ENCODE measurements at places on chromosomes 11 and 22. TPM values are rescaled to one million over a fixed set of nuclear protein-coding genes. Genes with fewer than 3 reads are reported as not detected.

GRCh38 chr11:74925281-74925680 is 23.6 kb downstream of the XRRA1 start:
- DNase-seq, result no peak

GRCh38 chr11:107821199-107821927 is 37.2 kb downstream of the SLC35F2 start:
- DNase-seq, result no peak

TRIM29 gene
- total RNA-seq, result 0.28 TPM

DNA sequence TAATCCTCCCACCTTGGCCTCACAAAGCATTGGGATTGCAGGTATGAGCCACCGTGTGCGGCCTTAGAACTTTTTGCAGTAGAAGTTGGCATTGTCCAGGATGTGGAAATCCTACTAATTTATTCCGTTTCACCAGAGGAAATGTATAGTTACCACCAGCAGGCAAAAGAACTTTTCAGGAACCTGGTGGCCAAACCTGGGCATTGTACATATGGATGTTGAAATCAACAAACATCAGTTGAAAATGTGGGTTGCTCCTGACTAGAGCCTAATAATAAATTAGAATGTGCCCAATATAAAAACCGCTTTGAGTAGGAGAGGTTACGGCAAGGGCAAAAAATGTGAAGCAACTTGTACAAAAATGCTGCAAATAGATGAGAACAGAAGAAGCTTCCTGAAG is 40.7 kb upstream of the XBP1 start:
- no peak for DNase-seq

HSPB2 gene
- 1.0 TPM for total RNA-seq

- DNase-seq, result no peak
Observed at GRCh38 chr11:111406091-111406490, 27.0 kb upstream of the POU2AF1 start.

DNA sequence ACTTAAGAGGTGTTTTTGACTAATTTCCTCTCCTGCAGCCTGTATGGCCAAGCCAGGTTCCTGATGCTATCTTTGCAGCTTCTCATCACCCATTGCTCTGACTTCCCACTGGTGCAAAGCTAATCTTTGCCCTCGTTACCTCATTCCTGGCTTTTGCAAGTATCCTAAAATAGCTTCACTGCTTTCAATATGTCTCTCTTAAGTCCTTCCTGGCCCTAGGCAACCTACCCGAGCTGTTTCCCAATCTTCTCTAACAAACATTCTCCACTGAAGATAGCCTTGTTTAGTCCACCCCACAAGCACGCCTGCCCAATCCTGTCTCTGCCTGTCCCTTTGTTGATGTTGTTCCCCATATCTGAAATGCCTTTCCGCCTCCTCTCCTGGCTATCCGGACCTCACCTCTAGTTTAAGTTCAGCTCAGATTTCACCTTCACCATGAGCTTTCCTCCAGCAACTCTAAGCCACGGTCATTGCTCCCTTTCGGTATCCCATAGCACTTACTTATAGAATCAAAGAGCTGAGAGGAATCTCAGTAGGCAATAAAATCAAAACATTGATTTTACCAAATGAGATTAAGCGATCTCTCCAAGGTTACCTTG is 30.1 kb upstream of the CECR2 start:
- DNase-seq, result no peak

DNA sequence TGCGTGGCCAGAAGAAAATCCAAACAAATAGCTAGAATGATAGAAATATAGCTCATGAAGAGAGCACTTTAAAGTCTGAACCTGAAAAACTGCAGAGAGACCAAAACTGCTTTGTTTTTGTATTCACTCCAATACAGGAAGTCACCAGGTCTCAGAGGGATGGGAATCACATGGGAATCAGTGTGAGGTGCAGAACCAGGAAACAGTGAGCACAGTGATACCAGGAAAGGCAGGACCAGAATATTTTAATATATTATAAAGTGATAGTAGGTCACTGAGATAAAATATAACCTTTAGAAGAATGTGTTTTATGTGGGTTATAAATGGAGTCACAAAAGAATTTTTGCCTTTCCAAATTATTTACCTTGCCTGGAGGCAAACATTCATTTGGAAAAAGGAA is 277.3 kb downstream of the CASP12 start:
- DNase-seq, result no peak

DNA sequence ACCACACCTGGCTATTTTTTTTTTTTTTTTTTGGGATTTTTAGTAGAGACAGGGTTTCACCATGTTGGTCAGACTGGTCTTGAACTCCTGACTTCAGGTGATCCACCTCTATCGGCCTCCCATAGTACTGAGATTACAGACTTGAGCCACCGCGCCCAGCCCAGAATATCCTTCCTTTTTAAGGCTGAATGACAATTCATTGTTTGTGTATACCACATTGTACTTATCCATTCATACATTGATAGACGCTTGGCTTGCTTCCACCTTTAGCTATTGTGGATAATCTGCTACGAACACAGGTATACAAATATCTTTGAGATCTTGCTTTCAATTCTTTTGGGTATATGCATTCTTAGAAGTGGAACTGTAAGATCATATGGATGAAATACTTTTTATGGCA is 10.8 kb upstream of the RASSF10 start:
- no peak for DNase-seq

KCNJ11 gene
- total RNA-seq, result 5.9 TPM

DNA sequence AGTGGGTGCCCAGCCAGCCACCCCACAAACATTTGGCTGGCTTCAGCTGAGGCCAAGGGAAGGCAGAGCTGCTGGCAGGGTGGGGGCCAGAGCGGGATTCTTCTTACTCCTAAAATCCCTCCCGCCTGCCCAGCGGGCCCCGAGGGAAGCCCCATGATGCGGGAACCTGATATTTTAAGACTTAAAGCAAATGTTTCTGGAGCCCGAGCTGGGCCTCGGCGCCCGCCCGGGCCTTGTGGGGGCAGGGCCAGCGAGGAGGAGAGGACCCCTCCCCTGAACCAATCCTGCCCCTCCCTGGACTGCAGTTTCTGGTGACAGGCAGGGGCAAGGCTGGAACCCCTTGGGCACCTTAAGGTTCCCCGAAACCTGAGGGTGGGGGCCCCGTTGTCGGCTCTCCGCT is 17.2 kb downstream of the GP1BB start:
- DNase-seq, result no peak

ANO1 gene
- total RNA-seq, result 3.9 TPM

SLC22A12 gene
- total RNA-seq, result not detected

GRCh38 chr11:100932474-100933100 is 197.0 kb downstream of the PGR start:
- DNase-seq, result peak; percentile 54

- DNase-seq, result peak; percentile 51
Observed at GRCh38 chr22:39594411-39594810, 23.9 kb downstream of the CACNA1I start.

HOATZ gene
- total RNA-seq, result not detected

GRCh38 chr11:113991170-113991569 is 16.3 kb downstream of the HTR3A start:
- DNase-seq, result peak; percentile 87

DPP3 gene
- 85.9 TPM for total RNA-seq

CHST1 gene
- 1.7 TPM for total RNA-seq

OR52N4 gene
- total RNA-seq, result not detected

GRCh38 chr11:72683782-72684200 is 9.6 kb upstream of the PDE2A start:
- peak; percentile 82 for DNase-seq

APOL5 gene
- not detected for total RNA-seq

- DNase-seq, result no peak
Observed at GRCh38 chr11:103581760-103582159, 454.7 kb upstream of the DDI1 start.

IL18 gene
- total RNA-seq, result 3.5 TPM

GRCh38 chr11:26717771-26718170 is 4.1 kb downstream of the SLC5A12 start:
- no peak for DNase-seq

GRCh38 chr22:42261296-42261695 is 9.2 kb downstream of the TCF20 start:
- no peak for DNase-seq

GRCh38 chr11:73521621-73522020 is 76.3 kb downstream of the FAM168A start:
- DNase-seq, result no peak

LRRC56 gene
- 0.54 TPM for total RNA-seq

Measured in GM23338 (cell line).